Stimulated activated CD8-positive, alpha-beta memory T cell treated with anti-CD3 and anti-CD28 coated beads, Interleukin-4, amount 100 ng/mL, for 1 hour (primary cell): ENCODE measurements at places on chromosomes 12 and 14.

- DNase-seq = no peak
Measured at GRCh38 chr14:34228650-34228976, 233.4 kb downstream of the SPTSSA start.

GRCh38 chr14:85752175-85752574 lies 222.2 kb downstream of the FLRT2 start:
- DNase-seq = no peak

GRCh38 chr14:38339696-38340095 lies 83.8 kb upstream of the CLEC14A start:
- DNase-seq = no peak

DNA sequence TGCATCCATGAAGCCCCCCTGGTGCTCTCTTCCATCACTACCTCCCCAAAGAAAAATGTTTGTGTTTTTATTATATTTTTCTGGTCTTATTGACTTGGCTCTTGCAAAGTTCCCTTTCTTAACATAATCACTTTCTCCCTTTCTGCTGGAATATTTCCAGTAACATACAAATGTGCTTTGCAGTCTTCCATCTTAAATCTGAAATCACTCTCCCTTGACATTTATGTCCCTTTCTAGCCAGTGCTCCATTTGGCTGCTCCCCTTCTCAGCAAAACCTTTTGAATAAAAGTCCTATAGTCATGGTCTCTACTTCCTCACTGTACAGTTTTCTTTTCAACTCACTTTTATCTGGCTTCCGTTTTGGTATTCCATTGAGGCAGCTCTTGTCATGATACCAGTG lies 118.8 kb downstream of the SNAPC1 start:
- no peak for DNase-seq

- no peak for DNase-seq
Measured at GRCh38 chr12:124518051-124518932, 49.1 kb downstream of the NCOR2 start.

GRCh38 chr12:69898236-69898635 lies 73.2 kb downstream of the MYRFL start:
- DNase-seq = no peak

DNA sequence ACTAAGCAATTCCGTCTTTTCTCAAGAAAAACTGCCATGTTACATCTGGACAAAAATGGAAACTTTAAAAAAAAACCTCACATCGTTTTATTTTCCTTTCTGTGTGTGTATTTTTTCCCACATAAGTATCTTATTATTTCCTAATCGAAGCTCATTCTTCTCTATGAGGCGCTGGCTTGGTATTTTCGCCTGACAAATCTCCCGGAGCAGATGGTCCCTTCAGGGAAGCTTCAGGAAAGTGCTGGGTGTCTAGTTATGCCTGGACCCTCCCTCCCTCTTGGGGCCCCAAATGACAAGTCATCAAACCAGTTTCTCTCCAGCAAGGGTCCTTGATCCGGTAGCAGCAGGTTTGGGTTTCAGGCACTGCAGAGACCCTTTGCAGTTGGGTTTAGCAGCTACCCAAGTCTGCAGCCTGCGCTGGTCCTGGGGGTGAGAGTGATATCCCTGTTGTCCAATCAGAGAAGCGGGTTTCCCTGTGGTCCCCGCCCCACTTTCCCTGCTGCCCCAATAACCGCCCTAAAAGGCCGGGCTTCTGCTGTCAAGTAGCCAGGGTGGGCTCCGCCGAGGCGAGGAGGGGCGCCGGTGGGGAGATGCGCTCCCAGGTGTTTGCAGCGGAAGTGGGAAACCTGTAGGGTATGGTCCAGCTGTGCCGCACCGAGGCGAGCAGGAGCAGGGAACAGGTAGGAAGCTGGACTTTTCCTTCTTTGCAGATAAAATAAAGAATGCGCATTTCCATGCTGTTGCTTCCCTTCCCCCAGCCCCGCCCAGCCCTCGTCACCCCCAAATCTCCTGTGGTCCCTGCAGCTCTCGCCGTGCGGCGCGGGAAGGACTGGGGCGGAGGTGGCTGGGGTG lies at the start of gene CNTN1:
TSS of gene CNTN1 (plus strand) at position 527 of the 852 bp plus-strand sequence.
- DNase-seq = no peak
